CD4-positive, alpha-beta T cell treated with Interleukin-1 beta for 1 hour (primary cell): ENCODE measurements at places on chromosomes 16 and 17.
A peak's percentile ranks its signal among the peaks of the same experiment; 100 is the strongest.

GRCh38 chr17:82943751-82944150 lies 103.9 kb upstream of the ZNF750 start:
- no peak for DNase-seq

DNA sequence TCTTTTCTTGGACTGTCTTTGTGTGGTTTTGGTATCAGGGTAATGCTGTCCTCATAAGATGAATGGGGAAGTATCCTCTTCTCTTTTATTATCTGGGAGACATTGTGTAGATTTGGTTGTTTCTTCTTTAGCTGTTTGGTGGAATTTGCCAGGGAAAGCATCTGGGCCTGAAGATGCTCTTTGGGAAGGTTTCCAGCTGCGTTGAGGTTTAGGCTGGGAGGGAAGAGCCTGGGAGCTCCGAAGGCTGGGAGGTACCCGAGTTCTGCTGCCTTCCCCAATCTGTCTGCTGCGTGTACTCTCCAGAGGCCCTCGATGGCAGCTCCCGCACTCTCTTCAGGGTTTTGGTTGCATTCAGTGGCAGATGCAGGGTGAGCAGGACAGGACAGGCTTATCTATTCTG lies 25.6 kb upstream of the CRISPLD2 start:
- no peak for DNase-seq

DNA sequence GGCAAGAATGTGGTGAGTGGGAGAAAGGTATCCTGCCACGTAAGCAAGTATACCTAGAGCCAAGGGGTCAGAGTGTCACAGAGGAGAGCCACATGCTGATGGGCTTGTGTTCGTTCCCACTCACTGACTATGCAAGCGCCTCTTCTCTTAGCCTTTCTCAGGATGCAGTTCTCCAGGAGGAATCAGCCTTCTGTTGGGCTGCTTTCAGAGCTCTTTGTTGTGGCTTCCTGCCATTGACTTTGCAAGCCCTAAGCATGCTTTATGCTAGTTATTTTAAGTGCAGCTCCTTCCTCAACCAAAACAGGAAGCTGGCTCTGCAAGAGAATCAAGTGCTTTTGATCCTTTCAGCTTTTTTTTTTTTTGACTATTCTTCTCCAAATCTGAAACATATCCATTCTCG lies 66.6 kb downstream of the SIAH1 start:
- peak; percentile 51 for DNase-seq

DNA sequence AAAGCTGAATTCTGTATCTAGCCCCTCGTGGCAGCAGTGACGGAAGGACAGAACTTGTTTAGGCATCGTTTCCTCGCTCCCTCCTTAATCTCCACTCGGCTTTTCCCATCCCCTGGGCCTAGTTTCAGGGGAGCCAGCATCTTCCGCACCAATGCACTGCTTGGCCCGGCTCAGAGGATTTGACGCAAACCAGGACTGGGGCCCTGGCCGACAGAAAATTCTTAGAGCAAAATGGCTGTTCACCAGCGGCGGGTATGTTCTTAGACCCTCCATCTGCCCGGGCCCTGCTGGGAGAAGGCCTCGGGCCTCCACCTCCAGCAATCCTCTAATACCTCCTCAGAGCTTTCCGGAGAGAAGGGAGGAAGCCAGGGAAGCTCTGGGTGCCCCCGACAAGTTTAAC lies 54.6 kb downstream of the TBC1D16 start:
- DNase-seq = no peak

GRCh38 chr16:64416216-64417005 lies 705.5 kb downstream of the CDH11 start:
- DNase-seq = no peak

DNA sequence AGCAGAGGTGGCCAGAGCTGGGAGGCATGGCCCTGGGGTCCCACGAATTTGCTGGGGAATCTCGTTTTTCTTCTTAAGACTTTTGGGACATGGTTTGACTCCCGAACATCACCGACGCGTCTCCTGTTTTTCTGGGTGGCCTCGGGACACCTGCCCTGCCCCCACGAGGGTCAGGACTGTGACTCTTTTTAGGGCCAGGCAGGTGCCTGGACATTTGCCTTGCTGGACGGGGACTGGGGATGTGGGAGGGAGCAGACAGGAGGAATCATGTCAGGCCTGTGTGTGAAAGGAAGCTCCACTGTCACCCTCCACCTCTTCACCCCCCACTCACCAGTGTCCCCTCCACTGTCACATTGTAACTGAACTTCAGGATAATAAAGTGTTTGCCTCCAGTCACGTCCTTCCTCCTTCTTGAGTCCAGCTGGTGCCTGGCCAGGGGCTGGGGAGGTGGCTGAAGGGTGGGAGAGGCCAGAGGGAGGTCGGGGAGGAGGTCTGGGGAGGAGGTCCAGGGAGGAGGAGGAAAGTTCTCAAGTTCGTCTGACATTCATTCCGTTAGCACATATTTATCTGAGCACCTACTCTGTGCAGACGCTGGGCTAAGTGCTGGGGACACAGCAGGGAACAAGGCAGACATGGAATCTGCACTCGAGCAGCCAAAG lies 2.3 kb downstream of the CSF3 start:
- no peak for DNase-seq

GRCh38 chr17:13160296-13160695 lies 142.5 kb upstream of the ELAC2 start:
- DNase-seq = no peak
